Nephron progenitor cell (in vitro differentiated cells): ENCODE measurements at places on chromosomes 5 and 9.

- peak; percentile 76 for DNase-seq
Measured at GRCh38 chr9:127489471-127490115, 38.3 kb downstream of the LRSAM1 start.

- DNase-seq = no peak
Measured at GRCh38 chr9:23563517-23563916, 262.5 kb downstream of the ELAVL2 start.

DNA sequence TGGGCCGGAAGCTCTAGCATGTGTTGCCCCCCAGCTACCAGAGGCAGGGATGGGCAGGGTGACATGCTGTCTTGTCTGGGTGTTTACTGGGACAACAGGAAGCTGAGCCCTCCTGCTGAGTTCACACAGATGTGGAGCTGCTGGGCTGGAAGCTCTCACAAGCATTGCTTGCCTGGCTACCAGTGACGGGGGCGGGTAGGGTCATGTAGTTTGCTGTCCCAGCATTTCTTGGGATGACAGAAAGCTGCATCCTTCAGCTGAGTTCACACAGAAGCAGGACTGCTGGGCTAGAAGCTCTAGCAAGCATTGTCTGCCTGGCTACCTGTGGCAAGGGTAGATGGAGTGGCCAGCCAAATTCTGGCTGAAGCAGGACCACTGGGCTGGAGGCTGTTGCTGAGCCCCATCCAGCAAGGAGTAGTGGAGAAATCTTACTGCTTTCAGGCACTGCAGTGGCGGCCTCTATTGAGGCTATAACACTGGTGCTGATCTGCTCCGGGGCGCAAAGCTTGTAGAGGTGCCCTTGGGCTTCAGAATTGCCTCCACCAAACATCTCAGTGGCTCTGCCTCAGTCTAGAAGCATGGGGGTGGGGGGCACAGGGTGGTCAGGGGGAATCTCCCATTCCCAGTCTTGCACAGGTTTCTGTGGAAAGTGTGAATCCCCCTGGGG lies 25.1 kb downstream of the POLK start:
- peak; percentile 2 for DNase-seq

- peak; percentile 50 for DNase-seq
Measured at GRCh38 chr5:50969151-50970031, 303.0 kb downstream of the PARP8 start.

DNA sequence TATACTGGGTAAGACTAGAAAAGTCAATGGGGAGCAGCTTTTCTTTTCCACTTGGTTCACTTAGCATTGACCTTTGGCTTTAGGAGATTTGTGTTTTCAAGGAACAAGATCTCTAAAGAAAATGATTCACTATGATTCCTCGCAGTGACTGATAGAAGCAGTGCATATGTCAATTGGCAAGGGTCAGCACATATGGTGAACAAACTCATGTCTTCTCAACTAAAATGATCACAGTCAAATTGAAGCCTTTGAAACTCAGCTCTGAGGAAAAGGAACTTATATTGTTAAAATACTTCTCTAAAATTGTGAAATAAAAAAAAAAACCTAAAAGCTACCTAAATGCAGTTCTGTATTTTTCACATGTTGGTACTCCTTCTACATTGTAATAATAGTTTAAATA lies 43.2 kb upstream of the IL7R start:
- no peak for DNase-seq

GRCh38 chr5:158619083-158619788 lies 480.5 kb downstream of the EBF1 start:
- no peak for DNase-seq

DNA sequence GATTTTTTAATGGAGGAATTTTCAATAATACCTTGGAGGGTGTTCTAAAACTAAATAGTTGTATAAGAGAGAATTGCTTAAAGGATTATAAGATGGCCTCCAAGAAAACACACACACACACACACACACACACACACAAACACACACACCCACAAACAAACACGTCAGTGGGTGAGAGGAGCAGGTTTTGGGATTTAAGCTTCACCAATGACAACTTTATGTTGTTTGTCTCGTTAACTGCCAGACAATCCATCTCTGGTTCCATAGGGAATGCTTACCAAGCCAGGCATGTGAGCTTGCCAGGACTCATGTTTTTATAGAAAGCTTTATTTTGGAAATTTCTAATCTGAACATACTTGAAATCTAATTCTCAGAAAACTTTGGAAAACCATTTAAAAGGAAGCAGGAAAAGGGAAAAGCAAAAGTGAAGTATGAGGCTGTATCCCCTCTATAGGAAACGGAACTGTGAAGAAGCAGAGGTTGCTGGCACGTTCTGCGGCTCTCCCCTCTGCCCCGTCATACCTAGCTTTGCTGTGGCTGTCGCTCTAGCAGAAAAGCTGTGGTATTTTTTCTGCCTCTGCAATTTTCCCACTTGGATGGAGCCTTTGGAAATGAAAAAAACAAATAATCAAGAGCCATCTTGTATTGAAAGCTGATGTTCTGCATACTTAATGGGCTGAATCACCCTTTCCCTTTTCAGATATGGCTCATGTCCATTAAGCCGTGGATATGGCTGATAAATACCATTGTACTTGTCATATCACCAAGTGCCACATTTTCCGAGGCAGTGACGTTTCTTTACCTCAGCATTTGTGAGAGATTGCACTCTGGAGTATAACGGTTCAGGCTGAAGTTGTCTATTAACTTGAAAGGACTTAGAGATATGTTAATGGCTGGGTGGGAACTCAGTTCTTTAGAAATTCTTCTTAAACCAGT lies 112.7 kb downstream of the NTRK2 start:
- DNase-seq = no peak

DNA sequence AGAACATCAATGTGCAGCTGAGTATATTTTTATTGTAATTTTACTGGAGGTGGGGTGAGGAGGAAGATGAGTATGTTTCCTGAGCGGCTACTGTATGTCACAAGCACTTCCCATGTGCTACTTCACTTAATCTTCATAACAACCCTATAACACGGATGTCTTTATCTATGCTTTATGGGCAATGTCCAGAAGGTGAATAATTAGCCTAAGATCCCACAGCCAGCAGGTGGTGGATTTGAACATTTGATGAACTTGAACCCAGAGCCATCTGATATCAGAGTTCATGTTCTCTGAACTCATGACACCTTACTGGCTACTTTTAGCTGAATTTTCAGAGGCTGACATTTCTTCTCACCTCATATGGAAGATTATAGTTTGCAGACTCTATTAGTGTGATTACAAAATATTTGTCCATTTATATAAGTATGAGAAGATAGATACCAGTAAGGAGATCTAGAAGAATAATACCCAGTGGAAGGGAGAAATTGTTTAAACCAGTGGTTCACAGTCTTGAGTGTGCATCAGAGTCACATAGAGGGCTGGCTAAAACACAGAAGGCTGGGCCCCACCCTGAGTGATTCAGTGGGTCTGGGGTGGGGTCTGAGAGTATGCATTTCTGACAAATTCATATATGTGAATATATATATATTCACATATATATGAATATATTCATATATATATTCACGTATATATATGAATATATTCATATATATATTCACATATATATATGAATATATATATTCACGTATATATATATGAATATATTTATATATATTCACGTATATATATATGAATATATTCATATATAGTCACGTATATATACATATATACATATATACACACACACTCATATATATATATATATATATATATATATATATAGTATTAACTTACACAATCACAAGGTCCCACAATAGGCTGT lies 164.4 kb upstream of the NR3C1 start:
- no peak for DNase-seq

- no peak for DNase-seq
Measured at GRCh38 chr9:120368799-120369198, 211.2 kb downstream of the CDK5RAP2 start.

DNA sequence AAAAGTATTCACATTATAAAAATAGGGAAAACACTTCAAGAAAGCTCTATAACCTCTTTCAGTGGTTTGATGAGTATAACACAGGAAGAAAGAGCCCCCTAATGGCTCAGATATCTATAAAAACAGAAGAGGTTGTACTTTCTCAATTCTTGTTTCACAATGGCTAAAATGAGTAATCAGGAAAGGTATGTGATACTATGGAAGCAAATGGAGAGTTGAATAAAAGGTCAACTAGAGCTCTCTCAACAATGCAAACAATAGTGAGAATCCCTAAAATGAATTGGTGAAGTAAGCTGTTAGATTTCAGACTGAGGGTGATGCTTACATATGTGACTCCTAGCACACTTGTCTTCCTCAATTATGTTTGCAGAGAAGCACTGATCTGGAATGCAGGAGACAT lies 584.6 kb upstream of the CDH18 start:
- no peak for DNase-seq

GRCh38 chr9:93224591-93224990 lies 40.7 kb downstream of the WNK2 start:
- no peak for DNase-seq

DNA sequence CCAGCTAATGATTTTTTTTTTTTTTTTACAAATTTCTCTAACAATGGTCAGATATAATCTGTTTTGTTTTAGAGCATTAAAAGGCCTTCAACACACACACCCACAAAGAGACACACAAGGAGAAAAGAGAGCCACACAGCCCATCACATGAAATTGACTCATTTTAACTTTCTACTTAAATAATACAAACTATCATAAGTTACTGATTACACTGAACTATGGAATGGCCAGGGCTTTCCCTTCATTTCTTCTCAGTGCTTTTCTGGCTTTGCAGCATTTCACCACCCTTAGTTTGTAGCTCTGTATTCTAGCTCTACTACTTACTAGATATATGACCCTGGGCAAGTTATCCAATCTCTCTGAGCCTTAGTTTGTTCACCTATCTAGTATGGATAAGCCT lies 13.2 kb downstream of the REEP5 start:
- DNase-seq = no peak

DNA sequence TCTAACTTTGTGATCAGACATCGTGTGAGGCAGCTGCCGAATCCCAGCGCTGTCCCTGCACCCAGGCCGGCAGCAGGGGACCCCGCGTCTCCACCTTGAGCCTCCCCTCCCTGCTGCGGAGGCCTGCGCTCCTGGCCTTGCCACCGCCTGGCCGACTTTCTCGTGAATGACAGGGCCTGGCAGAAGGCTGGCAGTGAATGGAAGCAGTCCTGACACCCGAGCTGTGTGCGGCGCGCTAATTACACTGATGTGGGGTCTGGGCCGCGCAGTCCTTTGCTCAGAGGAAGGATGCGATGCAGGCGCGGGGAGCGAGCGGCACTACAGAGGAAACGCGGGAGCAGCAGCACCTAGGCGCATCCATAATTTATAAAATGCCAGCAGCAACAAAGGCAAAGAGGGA lies 40.3 kb downstream of the POU4F3 start:
- no peak for DNase-seq

GRCh38 chr5:61866930-61867329 lies 439.1 kb upstream of the KIF2A start:
- DNase-seq = no peak

DNA sequence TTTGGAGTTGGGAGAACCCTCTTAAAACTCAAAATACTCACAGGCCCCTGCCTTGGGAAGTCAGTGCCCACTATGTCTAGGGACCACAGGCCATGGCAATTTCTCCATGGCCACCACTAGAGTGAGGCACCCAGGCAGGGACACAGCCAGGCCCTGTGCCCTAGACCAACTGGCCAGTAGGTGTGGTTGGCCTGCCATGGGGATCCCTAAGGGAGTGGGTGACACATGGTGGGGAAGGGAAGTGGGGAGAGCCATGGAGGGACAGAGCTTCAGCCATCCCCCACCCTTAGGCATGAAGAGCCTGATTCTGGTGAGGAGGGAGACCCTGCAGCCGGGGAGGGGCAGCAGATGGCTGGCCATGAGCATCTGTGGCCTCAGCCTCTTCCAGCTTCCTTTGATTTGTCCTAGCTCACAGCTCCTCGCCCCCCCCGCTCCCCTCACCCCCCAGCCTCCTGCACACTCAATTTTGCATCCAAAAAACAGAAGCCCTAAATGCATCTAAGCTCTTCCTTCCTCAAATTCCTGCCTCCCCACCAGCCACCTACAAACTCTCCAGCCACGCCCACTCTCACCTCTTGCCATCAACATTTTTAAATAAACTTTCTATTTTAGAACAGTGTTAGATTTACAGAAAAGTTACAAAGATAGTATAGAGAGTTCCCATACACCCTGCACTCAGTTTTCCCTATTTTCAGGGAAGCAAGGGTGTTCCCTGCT lies 1.6 kb upstream of the DBN1 start:
- no peak for DNase-seq

GRCh38 chr5:2738700-2739359 lies 12.6 kb downstream of the IRX2 start:
- DNase-seq = no peak

GRCh38 chr9:468766-469426 lies 254.2 kb downstream of the DOCK8 start:
- no peak for DNase-seq

- no peak for DNase-seq
Measured at GRCh38 chr5:178553517-178553916, 36.7 kb downstream of the COL23A1 start.

GRCh38 chr5:110512266-110512665 lies 214.2 kb downstream of the TMEM232 start:
- no peak for DNase-seq

GRCh38 chr9:98825414-98825813 lies 17.9 kb downstream of the GALNT12 start:
- no peak for DNase-seq

DNA sequence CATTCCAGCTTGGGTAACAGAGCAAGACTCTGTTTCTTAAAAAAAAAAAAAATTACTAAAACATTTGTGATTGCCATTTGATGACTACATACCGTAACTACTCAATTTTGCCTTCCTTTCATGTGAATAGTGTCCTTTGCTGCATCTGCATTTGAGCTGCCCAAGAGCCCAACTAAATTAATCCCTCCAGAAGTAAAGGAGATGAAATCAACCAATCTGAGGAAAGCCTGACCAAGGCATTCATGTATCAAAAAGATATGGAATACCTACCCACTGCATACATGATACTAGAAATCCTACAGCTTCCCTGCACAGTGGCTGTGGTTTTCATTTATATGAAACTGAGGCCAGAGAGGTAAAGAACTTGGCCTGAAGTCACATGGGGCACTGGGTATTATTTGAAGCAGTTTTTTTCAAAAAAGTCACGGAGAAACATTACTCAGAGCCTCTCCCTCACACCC lies 177.5 kb downstream of the AOPEP start:
- DNase-seq = no peak

- DNase-seq = no peak
Measured at GRCh38 chr5:39619168-39619818, 194.5 kb upstream of the DAB2 start.

DNA sequence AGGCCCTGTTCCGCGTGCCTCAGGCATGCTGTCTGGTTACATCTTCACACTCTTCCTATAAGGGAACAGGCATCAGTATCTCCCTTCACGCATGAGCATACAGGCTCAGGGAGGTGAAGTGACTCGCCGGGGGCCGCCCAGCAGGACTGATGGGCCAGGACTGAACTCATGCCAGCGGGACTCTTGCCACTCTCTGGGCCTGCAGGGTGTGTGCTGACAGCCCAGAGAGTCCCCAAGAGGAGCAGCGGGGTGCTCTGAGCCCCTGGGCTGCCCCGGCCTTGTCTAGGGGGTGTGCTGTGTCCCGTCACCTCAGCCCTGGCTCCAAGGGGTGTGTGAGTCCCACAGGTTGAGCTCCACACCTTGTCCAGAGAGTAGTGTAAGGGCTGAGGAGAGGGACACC lies 9.9 kb downstream of the KCNT1 start:
- no peak for DNase-seq
